ENCODE measurements at places on chromosomes 3 and 15.

- DNase-seq: no peak
These were observed 16.3 kb downstream of the SYNM start for GRCh38 chr15:99121207-99121606.

DNA sequence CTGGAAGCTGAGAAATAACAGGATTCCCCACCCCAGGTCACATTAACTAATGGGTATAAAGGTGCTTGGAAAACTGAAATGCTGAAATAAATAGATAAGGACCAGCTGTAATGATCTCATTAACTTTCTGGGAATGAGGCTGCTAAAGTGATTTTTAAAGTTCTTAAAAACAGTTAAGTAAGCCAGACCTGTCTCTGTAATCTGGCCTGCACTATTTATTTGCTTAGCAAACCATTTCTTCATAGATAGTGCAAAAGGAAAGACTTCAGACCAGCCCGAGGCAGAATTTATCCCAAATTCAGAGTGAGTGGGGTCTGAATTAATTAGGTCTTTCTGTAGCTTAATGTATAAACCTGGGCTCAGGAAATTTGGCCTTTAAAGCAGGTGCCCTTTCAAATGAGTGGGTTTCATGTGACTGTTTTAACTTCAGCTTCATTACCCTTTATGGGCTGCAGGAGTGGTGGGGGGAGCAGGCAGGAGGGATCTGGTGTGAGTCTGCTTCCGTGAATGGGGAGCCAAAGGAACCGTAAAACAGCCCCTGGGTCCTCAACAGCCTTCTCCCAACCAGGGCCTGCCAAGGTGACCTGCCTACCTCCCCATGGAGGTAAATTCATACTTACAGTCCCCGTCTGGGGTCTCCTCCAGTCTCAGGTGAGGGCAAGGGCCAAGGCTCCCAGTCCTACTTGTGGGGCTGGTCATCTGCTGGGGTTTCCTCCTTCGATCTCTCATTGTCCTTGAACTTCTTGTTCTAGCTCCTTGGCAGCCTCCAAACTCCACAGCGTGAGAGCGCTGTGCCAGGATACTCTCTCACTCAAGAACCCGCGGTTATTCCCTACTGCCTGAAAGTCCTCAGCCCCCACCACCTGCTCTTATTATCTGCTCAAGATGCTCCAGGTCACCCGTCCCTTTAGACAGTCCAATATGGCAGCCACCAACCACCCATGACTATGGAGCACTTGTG, 31.2 kb downstream of the MAGEF1 start:
- no peak for DNase-seq

DNA sequence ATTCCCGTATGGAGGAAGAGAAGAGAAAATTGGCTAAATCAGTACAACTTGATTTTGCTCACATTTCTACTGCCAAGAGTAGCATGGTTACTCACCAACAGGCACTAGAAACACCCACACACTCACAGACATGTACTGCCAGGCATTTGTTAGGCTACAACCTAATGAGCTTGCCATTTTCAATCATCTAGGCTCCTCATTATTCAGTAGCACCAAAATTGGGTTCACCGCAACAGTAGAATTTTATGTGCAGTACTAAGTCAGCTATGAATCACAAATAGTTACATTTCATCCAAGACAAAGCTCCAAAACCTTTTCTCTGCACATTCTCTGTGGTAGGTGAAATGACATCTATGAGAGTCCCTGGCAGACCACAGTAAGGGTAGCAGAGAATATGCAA, 15.0 kb upstream of the THUMPD3 start:
- DNase-seq: no peak

GRCh38 chr3:134087060-134087974, 57.6 kb upstream of the SLCO2A1 start:
- DNase-seq: no peak

DNA sequence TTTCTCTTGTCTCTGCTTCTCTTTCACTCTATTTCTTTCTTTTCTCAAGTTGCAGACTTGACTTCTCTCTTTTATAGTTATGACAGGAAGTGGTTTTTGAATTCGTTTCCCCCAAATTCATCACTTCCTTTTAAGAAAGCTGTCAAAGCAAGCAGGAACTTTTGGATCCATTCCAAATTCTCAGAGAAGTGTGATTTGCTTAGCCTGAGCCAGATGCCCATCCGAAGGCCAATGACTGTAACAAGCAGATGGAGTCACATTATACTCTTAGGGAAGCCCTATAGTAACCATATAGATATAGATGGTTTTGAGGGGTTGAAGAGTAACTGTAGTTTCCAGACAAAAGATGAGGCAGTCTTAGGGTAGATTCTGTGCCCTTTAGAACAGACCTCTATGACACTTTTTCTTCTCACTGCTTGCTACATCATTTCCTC, 592.0 kb upstream of the KCNMB2 start:
- no peak for DNase-seq

DNA sequence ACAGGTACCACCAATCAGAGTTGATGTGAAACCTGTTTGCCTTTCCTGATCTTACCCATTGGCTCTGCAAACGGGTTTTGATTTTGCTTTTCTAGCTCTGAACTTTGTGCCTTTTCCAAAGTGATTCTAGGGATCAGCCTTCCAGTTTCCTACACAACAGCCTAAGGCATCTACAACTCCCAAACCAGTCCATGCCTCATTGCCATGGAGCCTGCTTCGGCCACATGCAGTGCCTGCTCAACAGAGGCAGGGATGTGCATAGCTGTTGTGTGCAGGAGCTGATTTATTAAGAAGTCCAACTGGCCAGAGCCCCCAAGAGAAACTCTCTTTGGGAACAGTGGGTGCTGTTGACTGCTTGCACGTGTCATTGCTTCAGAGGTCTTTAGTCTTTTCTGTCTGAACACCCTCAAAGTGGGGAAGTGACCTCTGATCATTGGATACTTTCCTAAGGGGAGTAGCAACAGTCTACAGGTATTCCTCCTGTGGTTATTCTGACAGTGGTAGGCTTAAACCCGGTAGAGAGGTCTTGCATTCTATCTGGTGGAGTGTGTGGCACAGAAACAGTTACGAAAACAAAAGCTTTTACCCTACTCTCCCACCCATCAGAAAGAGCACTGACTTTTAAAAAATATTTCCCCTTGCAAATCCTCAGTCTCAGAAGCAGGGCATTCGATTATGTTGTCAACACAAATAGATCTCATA, 36.6 kb upstream of the THSD4 start:
- no peak for DNase-seq

DNA sequence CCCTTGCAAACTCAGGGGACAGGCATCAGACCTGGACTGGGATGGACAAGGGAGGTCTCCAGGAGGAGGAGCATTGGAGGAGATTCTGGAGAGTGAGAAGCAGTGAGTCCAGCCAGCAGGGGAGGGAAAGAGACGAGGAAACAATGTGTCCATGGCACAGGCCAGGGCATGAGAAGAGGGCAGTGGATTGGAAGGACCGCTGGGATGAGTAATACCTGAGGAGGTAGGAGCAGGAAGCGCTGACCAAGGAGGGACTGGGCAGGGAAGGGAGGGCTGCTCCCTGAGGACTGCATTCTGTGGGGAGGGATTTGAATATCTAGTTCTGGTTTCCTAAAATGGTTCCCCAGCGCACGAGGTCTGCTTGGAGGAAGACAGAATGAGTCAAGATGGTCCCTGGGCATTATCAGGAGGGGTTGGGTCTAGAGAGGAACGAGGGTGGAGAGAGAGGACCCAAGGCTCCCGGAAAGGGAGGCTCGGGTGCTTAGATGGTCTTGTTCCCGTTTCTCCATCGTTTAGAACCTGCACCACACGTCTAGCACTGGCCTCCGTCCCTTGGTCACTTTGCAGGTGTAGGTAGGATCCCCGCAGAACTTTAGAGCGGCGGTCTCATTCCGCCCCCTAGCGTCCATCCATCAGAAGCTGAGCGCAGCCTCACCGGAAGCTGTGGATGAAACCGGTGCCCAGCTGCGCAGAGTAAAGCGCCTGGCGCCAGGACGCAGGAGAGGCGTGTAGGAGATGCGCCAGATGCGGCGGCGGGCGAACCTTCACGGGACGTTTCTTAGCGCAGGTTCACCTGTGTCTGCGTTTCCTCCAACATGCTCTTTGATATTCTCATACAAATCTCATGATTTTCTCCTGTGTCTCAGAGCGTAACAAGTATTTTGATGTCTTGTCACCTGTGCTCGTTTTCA, 190.7 kb upstream of the NDN start:
- DNase-seq: no peak

DNA sequence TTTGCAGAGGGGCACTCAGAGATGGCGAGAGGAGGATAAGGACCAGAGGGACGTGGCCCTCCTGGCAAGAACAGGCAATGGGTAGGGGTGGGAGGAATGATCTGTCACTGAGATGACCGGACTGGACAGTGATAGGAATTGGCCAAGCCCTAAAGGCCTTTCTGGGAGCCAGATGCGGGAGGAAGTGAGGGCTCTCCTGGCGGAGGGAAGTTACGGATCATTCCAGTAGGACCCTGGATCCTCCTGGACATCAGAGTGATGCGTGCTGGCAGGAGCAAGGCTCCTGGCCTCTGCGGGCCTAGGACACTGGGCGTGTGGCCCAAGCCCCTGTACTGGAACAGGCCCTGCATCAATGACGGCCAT, 23.4 kb downstream of the KIF7 start:
- no peak for DNase-seq

DNA sequence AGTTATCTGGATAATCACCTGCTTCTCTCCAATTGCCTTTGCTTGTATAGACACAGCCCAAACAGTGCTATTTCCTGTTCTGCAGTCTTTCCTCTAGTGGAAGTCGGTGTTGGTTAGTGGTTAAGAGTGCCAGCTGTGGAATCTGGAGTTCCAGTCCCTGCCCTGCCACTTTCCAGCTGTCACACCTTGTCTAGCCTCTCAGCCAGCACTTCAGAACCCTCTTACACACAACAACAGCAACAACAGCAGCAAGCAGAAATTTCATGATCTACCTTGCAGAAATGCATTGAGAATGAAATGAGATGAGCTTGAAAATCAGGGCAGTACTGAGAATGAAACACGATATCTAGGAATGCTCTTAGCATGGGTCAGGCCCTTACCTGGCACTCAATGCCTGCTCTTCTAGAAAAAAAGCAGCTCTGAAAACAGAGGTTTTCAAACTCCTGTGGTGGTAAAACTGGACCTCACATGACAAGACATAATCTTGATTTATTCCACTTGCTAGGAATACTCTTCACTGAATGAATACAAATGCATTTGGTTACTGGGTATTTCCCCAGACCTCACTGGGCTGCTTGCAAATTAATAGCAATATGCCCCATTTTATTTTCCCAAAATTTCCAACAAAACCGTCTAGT, 3.3 kb upstream of the WNT5A start:
- no peak for DNase-seq

GRCh38 chr3:10600296-10600714, 94.9 kb upstream of the ATP2B2 start:
- no peak for DNase-seq

DNA sequence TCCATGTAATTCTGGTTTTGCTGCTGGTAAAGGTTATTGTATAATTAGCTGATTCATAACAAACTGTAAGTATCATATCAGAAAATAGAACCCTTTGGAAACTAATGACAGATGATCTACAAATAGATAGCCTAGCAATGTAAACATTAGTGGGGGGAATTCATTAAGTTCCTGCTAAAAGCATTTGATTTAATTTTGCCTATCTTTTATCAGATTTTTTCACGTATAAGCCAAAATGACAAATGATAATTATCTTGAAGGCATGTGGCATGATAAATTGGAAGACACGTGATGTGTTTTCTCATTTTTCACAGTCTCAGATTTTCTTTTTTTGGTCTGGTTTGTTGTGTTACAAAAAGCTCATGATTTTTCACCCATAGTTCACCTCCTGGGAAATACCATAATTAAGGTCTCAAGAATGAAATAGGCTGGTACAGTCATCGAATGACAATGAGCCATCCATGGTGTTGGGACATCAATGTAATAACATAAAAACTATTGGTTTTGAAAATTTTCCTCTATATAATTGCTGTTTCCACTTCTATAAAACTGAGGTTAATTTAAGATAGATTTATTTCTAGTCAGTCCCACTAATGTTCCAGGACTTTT, 325.9 kb upstream of the TBL1XR1 start:
- DNase-seq: no peak

- DNase-seq: no peak
These were observed 324.2 kb upstream of the TGFBR2 start for GRCh38 chr3:30282154-30282696.

GRCh38 chr3:69408542-69408941, 22.7 kb upstream of the FRMD4B start:
- DNase-seq: no peak

- DNase-seq: no peak
These were observed 87.2 kb upstream of the NMNAT3 start for GRCh38 chr3:139764936-139765335.

- no peak for DNase-seq
These were observed 25.5 kb downstream of the PLCL2 start for GRCh38 chr3:16910207-16910606.

DNA sequence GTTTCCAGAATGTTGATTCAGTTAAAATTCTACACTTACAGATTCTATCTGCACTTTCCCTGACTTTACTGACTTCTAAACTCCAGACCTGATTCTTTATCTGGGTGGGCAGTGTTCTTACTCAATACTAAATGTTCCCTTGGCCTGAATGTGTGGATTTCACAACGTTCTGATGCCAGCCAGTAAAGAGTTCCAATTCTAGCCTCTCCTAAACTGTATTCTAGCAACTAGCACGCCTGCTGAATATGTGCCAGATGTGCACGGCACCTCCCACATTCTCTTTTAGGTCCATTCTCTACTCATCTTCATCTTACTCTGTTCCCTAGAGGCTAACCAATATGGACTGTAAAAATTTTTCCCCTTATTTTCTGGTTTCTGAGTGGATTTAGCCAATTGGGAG, 479.5 kb upstream of the AGTR1 start:
- DNase-seq: no peak

DNA sequence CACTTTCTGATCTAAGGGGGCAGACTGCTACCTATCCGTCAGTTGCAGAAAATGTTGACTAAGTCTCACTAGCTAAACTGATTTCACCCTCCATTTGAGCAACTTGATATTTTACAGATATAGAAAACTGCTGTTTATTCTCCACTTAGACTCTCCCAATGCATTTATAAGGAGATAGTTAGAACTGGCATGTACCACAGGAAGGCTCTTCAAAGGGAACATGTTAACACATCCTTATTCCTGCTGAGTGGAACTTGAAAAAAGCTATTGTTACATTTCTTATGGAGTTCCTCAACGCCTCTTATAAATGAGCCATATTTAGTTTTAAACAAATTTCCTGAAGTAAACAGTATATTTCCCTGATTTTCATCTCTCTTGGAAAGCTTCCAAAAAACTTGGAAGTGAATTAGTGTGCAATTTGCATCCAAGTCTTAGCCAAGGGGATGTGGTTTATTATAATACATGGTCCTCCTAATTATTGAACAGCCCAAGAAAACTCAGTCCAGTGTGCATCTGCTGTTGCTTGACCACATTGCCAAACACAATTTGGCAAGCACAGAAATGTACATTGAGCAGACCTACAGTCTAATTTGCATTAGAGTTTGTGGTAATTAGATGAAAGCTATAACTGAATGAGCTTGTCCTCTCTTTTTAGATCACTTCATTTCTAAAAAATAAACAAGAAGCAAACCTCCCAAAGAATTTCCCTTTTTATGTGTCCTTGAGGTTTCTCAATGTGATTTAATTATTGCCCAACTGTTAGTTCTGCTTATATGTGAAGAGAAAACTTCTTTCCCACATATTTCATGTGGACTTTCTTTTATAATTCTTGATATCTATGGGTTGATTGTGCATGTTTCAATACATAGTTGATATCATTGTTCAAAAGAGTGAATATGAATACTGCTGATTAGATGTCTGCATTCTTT, 72.6 kb upstream of the DPH6 start:
- DNase-seq: no peak

All from activated CD8-positive, alpha-beta memory T cell treated with anti-CD3 and anti-CD28 coated beads for 1 hour (primary cell).